ENCODE measurements at places on chromosomes 1 and 21. TPM values are rescaled to one million over a fixed set of nuclear protein-coding genes. Genes with fewer than 3 reads are reported as not detected.

DNA sequence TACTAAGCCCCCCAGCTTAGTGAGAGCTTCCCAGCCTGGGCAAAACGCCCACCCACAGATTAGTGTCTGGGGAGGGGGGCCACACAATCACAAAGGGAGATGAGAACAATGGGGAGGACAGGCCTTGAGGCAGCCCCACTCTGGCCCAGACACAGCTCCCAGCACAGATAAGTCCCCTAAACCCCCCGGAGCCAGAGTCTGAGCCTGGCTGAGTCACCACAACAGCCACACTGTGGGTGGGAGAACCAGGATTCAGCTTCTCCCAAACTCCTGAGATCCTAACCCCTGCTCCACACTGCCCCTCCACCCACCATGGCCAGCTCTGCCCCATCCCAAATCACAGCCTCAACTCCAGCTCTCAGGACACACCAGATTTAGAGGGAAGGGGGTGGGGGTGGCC lies 4.2 kb downstream of the NECTIN4 start:
- H3K27ac ChIP-seq, result no peak overlapping the region
- H3K36me3 ChIP-seq, result no peaks in the 10 kb centered on the region
- H3K4me1 ChIP-seq, result no peaks in the 10 kb centered on the region
- H3K4me3 ChIP-seq, result no peak overlapping the region
- no peak for DNase-seq

The RGS8 gene
- not detected for total RNA-seq

GRCh38 chr21:33270986-33271385 lies 4.8 kb downstream of the IL10RB start:
- no peak for DNase-seq
- no peak overlapping the region for H3K27ac ChIP-seq
- H3K4me1 ChIP-seq, result peaks cover 35% of the 10 kb centered on the region
- peaks cover 48% of the 10 kb centered on the region for H3K36me3 ChIP-seq
- no peaks in the 10 kb centered on the region for H3K27me3 ChIP-seq
- no peak overlapping the region for H3K4me3 ChIP-seq

GRCh38 chr1:187842406-187843165 lies 1013.8 kb downstream of the PLA2G4A start:
- H3K4me3 ChIP-seq, result no peak overlapping the region
- no peaks in the 10 kb centered on the region for H3K27me3 ChIP-seq
- H3K36me3 ChIP-seq, result no peaks in the 10 kb centered on the region
- H3K4me1 ChIP-seq, result no peaks in the 10 kb centered on the region
- no peak overlapping the region for H3K27ac ChIP-seq
- no peak for DNase-seq

The SELE gene
- not detected for total RNA-seq

- H3K27ac ChIP-seq, result no peak overlapping the region
- no peaks in the 10 kb centered on the region for H3K4me1 ChIP-seq
- no peak overlapping the region for H3K4me3 ChIP-seq
- H3K36me3 ChIP-seq, result no peaks in the 10 kb centered on the region
- H3K27me3 ChIP-seq, result no peaks in the 10 kb centered on the region
Observed at GRCh38 chr1:61124078-61124477, 41.7 kb downstream of the NFIA start.

The ARHGEF19 gene
- 5.8 TPM for total RNA-seq

The CNTN2 gene
- total RNA-seq, result not detected

DNA sequence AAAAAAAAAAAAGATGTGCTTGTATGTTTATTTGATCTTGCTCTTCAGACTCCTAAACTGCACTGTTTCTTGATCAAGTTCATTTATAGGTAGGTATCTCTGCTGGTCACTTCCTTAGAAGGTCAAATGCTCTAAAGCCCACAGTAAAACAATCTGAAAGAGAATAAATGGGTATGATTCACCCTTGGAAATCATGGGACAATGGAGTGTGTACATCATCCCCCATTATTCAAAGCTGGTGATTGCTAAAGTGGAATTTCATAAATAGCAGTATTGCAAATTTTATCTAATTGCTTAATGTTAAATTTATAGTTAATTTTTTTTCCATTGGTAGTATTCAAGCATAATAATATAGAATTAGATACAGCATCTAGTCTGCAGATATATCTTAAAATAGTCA lies 53.4 kb downstream of the MIER1 start:
- peaks cover 72% of the 10 kb centered on the region for H3K36me3 ChIP-seq
- H3K27me3 ChIP-seq, result no peaks in the 10 kb centered on the region
- H3K4me3 ChIP-seq, result no peak overlapping the region
- H3K27ac ChIP-seq, result no peak overlapping the region
- no peaks in the 10 kb centered on the region for H3K4me1 ChIP-seq

DNA sequence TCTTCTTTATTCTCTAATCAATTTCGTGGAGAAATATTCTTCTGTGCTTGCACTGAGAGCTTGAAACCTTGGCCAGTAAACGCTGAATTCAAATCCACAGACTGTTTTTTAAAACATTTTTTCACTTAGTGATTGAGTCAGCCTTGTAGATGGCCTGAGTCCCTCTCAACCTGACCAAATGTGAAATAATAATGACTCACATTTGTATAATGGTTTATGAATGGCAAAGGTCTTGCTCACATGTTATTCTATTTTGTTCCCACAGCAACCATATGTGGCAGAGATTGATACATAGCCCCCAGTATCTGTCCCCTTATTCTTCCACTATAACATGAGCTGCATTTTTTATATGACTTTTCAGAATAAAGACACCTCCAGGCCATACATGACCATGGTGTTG lies 47.8 kb upstream of the CCDC190 start:
- no peaks in the 10 kb centered on the region for H3K4me1 ChIP-seq
- no peaks in the 10 kb centered on the region for H3K36me3 ChIP-seq
- H3K27me3 ChIP-seq, result no peaks in the 10 kb centered on the region
- H3K4me3 ChIP-seq, result no peak overlapping the region
- DNase-seq, result no peak

The PGD gene
- 16.7 TPM for total RNA-seq

- peak overlapping the region; percentile 85 for H3K4me3 ChIP-seq
- DNase-seq, result no peak
- no peaks in the 10 kb centered on the region for H3K27me3 ChIP-seq
- H3K4me1 ChIP-seq, result peaks cover 22% of the 10 kb centered on the region
Observed at GRCh38 chr21:36059823-36060158, 535 bp downstream of the SETD4 start.

DNA sequence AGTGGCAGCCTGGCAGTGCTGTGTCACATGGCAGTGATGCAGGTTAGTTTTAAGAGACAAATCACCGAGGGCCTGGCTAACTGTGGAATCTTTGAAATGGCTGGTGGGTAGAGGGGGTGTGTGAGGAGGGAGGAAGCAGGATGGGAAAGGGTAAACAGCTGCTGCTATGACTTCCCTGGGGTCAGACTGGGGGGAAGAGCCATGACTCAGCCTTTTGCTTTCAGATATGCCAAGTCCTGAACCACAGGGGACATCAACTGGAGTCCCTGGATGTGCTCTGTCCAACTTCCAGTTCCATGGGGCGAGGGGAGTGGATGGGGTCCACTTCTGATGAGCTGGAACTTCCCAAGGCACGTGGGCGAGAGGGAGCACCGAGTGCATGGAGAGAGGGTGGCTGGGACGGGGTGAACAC lies 121.1 kb upstream of the ADAR start:
- peaks cover 2% of the 10 kb centered on the region for H3K27me3 ChIP-seq
- DNase-seq, result no peak
- H3K36me3 ChIP-seq, result no peaks in the 10 kb centered on the region
- H3K27ac ChIP-seq, result no peak overlapping the region

DNA sequence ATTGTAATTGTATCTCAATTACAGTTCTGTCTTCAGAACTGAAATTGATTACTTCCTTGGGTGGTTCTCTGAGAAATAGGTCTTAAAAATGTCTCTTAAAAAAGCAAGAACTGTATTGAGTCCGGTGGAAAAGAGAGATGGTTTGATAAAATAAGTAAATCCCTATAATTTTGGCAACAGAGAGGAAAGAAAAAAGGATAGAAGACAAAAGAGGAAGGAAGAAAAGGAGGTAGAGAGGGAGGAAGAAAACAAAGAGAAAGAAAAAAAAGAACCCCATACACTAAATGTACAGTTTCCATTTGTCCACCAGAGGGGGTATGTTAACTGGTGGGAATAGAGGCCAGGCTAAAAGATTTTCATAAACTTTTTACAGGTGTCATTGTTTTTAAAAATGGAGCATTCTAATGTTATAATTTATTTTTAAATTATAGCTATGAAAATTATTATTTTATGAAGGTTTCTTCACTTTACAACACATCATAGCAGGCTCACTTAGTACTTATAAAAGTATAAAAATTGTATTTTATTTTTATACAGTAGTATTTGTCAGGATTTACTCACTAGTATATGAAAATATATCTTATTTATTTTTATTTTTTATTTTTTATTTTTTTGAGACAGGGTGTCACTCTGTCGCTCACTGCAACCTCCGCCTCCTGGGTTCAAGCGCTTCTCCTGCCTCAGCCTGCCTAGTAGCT lies 2.1 kb upstream of the UBE2T start:
- H3K27ac ChIP-seq, result no peak overlapping the region
- no peak for DNase-seq
- H3K4me1 ChIP-seq, result peaks cover 18% of the 10 kb centered on the region
- no peaks in the 10 kb centered on the region for H3K36me3 ChIP-seq

- no peak overlapping the region for H3K4me3 ChIP-seq
- no peaks in the 10 kb centered on the region for H3K36me3 ChIP-seq
- peaks cover 5% of the 10 kb centered on the region for H3K4me1 ChIP-seq
- DNase-seq, result peak; percentile 69
- no peak overlapping the region for H3K27ac ChIP-seq
Observed at GRCh38 chr1:205658943-205659581, 21.2 kb downstream of the SLC45A3 start.

GRCh38 chr21:26587736-26588201 lies 14.7 kb upstream of the CYYR1 start:
- no peak overlapping the region for H3K4me3 ChIP-seq
- no peak for DNase-seq
- H3K27me3 ChIP-seq, result no peaks in the 10 kb centered on the region
- H3K27ac ChIP-seq, result no peak overlapping the region
- H3K36me3 ChIP-seq, result no peaks in the 10 kb centered on the region

The CHD1L gene
- 22.0 TPM for total RNA-seq

- no peak overlapping the region for H3K4me3 ChIP-seq
- H3K4me1 ChIP-seq, result no peaks in the 10 kb centered on the region
- no peak overlapping the region for H3K27ac ChIP-seq
- no peaks in the 10 kb centered on the region for H3K36me3 ChIP-seq
Observed at GRCh38 chr1:60727552-60727951, 354.8 kb upstream of the NFIA start.
